ENCODE measurements at places on chromosomes 16 and 17.

DNA sequence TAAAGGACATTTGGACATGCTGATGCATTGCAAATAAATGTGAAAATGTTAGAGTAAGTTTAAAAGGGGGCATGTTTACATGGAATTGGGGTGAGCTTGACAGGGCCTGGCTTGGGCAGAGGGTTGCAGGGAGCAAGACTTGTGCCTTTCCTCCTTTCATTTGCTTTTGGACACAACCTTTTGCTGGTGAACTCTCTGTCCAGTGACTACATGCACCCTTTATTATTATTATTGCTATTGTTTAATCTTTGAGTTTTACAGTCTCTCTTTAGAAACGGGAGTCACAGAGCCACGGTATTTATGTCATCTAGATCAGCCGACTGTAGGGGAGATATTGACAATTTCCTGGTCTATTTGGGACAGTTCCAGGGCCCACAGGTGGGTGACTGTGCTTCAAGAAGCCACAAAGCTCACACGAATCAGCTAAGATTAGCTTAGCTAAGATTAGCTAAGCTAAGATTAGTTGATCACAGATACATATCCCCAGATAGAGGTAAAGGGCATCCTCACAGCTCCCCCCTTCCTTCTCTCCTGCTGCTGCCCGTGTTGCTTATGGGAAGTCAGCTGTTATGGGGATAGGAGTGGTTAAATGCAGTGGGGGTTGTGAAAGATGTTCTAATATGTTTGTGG lies 28.9 kb upstream of the ETV4 start:
- DNase-seq: no peak

DNA sequence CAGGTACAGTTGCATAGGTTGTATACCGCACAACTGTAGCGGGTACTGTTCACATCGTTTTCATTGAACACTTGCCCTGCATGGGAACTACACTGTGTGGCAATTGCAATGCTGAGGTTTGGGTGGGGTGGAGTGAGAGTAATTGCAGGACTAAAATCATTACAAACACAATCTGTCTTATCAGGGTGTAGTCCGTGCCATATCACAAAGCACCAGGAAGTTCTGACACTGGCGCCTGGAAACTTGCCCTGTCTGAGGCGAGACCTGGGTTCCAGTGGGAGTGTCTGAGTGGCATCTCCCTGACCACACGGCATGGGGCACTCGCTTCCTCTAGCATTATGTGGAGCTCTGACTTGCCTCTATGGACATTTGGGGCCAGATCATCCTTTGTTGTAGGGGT lies 153.4 kb downstream of the RGS9 start:
- no peak for DNase-seq

DNA sequence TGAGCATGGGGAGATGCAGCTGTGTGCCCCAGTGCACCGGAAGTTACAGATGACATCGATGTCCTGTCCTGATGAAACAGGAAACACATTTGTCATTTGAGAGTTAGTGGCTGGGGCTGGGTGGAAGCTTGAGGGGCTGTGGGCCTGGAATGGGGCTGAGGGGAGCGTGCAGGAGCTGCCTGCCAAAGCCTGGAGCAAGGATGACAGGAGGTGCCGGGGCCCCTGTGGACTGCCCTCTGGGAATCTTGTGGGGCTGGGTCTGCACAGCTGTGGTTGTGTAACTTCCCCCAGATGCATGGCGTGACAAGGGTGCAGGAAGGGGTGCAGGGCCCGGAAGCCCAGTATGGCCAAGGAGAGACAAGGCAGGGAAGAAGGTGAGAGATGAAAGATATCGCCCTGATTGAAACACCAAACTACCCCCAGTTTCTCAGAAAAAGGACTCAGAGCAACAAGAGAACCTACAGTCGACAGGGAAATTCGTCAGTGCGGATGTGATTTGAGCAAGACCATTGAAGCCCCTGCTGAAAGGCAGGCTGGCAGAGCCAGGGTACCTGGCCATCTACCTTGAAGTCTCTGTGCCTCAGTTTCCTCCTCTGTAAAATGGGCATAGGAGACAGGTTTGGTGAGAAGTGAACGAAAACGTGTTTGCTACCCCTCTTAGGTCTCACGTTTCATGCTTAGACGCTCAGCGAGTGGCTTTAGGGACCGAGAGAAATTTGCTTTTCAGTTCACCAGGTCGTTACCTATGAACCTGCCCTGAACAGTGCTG lies 8.8 kb downstream of the MMP25 start:
- no peak for DNase-seq

DNA sequence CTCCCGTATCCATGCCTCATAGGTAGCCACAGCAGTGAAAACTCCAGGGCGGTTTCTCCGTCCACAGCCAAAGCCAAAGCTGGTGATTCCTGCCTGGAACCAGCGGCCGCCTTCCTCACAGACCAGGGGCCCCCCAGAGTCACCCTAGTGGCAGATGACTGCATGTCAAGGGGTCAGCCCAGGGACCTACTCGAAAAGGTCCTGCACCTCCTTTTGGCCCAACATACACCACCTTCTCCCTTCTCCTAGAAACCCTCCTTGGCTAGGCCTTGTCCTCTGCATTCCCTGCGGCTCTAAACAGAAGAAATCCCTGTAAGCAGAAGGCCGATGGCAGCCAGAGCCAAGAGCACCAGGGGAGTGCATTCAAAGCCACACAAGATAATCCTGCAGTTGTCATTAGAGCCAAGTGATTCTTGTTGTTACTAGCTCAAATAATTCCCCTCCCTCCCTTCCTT lies 6.1 kb downstream of the PRSS36 start:
- no peak for DNase-seq

GRCh38 chr17:62597920-62598319 lies 29.6 kb upstream of the MRC2 start:
- DNase-seq: peak; percentile 78

GRCh38 chr17:79006046-79006445 lies 3.5 kb downstream of the CANT1 start:
- DNase-seq: no peak

GRCh38 chr17:81428516-81428915 lies 33.3 kb downstream of the BAHCC1 start:
- no peak for DNase-seq

DNA sequence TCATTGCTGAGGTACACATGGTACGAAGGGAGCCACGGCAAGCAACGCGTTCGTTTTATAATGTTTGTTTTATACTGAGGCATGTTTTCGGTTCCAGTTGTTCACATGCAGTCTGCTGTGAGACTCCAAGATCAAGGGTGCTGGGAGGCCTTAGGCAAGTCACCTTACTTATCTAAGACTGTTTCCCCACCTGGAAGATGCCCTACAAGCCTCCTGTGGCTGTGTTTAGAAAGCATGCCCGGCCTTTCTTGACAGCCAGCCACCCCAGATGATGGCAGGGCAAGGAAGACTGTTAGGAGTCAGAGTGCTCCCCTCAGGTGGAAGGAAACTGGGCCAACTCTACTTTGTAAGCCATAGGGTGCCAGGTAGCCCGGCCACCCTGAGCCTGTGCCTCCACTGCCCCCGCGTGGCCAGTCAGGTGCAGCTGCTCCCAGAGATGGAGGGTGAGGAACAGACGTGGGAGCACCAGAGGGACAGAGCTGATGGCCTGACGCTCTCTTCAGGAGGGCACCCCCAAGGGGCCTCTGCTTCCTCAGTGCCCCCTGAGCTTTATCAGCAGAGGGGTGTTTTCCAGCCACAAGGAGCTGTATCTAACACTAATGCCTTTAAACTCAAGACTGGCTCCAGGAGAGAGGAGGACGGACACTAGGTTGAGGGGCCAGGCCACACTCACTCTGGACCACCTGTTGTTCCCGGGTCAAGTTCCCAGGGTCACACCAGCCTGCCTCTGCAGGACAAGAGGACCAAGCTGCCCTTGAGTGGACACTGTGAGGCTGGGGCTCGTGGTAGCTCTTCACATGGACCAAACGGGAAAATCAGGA lies 5.4 kb downstream of the NAT9 start:
- DNase-seq: no peak

DNA sequence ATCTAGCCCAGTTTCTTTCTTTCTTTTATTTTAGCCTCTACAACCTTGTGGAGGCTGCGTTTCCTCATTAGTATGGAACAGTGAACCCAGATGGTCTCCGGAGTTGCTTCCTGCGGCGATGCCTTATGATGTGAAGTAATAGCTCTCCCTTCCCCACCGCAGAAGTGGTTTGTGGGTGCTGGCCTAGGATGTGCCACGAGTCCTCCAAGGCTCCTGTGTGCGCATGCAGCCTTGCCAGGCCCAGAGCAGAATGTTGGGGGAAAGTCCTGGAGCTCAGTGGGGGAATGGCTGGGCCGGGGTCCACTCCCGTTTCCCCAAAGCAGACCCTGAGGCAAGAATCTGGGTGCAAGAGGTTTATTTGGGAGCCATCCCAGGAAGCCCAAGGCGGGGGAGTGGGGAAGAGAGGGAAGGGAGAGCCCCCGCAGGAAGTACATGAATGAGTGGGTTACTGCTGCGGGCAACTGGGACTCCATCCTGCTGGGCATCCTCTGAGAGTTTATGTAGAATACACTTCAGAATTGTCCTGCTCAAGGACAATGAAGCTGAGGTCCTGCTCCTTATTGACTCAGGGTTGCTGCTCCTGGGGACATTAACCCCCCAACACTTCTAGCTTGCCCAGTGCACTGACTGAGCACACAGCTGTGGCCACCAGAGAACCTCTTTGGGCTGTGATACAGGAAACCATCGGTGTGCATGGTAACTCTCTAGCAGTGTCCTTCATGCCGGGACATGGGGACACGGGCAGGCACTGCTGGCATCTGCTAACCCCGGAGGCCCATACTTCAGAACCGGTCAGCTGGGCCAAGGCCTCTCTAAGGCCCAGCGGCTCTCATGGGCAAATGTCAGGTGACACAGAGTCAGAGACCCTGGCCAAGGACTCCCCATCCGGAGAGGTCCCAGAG lies 3.7 kb upstream of the HCRT start:
- DNase-seq: peak; percentile 12

DNA sequence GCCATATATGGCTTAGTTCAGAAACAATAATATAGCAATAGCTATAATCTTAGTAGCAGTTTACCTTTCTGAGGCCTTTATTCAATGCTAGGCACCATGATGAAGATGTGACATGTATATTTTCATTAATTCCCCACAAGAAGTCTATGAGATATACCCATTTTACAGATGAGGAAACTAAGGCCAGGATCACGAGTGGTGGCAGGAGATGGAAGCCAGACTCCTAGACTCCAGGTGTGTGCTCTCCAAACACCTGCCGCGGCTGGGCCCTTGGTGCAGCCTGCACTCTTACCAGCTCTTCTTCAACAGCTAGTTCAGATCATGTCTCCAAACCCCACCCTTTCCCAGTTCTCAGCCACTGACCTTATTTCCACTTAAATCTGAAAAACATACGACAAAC lies 15.2 kb downstream of the NXPH3 start:
- no peak for DNase-seq

DNA sequence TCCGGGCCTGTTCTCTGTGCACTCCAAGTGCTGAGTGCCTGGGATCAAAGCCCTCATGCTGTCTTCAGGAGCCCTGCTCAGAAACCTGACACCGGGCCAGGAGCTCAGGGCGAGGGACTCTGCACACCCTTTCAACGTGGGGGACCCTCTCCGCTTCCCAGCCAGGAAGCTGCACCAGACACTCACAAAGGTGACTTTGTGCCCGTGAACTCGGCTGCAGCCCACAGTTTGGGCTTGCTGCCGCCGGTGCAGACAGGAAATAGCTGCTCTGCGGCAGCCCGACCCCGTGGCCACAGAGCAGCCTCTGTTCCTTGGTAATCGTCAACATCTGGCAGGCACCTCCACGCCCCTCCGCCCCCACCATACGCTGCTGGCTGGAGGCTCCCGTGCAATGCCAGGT lies 93.4 kb upstream of the METRNL start:
- DNase-seq: peak; percentile 42

- DNase-seq: peak; percentile 91
Measured at GRCh38 chr17:60817192-60817591, 139.5 kb downstream of the BCAS3 start.

DNA sequence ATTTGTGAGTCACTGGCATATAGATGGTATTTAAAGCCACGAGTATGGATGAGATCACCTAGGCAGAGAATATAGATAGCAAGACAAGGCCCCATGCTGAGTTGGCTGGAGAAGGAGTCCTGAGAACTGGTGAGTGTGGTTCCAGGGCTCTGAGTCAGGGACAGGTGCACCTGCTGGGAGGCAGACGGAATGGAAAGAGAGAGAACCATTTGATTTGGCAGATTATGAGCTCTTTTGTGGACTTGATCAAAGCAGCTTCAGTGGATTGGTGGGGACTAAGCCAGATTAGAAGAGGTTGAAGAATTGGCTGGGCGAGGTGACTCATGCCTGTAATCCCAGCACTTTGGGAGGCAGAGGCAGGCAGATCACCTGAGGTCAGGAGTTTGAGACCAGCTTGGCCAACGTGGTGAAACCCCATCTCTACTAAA lies 4.3 kb upstream of the C16orf92 start:
- no peak for DNase-seq

GRCh38 chr17:66755101-66755943 lies 79.6 kb upstream of the CACNG5 start:
- DNase-seq: no peak

DNA sequence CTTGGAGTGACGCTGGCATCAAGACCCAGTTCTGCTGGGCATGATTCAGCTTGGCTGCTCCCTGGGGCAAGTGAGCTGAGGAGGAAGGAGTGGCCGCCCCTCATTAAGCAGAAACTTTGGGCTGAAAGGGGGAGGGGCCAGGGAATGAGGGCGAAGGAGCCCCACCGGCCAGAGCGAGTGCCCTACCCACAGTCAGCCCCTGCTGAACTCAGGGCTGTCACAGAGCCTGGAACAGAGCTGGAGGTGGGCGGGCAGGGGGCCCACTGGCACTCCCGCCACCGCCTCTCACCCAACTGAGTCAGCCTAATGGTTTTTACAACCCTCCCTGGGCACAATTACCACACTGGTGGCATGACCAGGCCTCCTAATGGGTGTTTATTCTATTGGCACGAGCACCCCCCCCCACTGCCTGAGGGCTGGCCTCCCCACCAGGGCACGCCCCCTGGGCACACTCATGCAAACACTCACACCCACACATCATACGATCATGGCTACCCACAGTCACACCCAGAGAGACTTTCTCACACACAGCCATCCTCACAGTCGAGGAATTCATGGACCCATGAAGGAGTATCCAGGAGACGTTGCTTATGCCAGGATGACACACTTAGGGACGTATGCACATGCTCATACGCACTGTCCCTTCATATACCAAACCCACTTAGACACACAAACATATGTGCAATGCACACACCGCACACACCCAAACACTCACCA lies 19.2 kb downstream of the UNC119 start:
- DNase-seq: no peak

- no peak for DNase-seq
Measured at GRCh38 chr16:49181791-49182518, 99.7 kb downstream of the CBLN1 start.

- DNase-seq: no peak
Measured at GRCh38 chr16:78483124-78483992, 383.9 kb downstream of the WWOX start.

DNA sequence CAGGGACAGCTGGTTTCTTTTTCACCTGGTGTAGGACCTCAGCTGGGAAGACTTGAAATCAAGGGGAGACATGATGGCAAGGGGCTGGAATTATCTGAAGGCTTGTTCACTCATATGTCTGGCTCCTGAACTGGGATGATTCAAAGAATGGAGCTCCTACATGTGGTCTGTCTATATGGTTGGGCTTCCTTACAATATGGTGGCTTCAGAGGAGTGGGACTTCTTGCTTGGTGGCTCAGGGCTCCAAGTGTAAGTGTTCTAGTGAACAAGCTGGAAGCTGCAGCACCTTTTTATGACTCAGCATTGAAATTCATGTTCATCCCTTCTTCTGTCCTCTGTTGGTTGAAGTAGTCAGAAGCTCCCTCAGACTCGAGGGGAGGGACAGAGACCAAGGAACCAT lies 127.9 kb downstream of the MSI2 start:
- DNase-seq: no peak

- DNase-seq: no peak
Measured at GRCh38 chr16:50972876-50973275, 178.2 kb downstream of the SALL1 start.
